Globus pallidus (tissue), 1 donor: ENCODE measurements at places on chromosomes 2 and 18.
A peak's percentile ranks its signal among the peaks of the same experiment; 100 is the strongest.

DNA sequence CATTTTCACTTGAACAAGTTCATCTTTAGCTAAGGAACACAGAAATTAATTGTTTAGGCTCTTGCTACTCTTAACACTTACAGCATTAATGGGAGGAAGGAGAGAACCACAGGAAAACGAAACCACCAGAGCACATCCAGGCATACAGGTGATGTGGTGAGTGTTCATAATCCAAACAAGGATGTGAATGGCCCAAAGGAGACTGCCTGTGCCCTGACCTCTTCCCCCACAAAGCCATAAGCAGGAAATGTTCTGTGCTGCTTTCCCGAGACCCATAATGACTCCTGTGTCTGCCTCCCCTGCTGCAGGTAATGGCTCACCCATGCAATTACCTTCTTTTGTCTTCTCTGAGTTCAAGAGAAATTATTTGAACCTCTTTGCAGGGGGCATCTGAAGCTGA, 295.9 kb upstream of the LINC00305 start:
- no peak for DNase-seq

GRCh38 chr2:28624793-28625701, 126.6 kb upstream of the PPP1CB start:
- peak; percentile 29 for DNase-seq

- DNase-seq, result no peak
These were observed 12.0 kb upstream of the HAAO start for GRCh38 chr2:42804338-42804737.

- no peak for DNase-seq
These were observed 282.0 kb upstream of the SIX2 start for GRCh38 chr2:45291296-45291701.

DNA sequence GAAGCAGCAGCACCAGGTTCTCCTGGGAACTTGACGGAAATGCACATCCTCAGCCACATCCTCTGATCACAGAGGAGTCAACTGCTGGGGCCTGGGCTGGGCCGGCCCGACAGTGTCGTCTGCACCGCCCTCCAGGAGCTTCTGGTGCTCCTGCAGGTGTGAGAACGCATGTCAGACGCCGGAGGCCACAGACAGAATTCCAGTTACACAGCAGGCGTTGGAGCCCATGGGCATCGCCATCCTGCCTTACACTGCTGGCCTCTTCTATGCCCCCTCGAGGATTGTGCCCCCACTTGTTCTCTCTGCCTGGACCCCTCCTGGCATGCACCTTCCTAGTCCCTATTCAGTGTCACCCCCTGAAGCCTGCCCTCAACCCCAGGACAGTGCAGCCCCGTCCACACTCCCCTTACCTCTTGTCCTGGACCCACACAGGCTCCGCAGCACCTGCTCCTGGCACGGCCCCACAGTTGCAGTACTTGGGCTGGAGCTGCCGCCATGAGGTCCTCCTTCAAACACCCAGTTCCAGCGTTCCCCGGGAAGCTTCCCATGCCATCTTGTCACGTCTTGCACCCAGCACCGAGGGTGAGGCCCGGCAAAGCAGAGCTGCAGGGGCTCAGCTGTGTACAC, 37.5 kb downstream of the ADI1 start:
- DNase-seq, result no peak

GRCh38 chr2:189661148-189661956, at the start of gene ASNSD1:
ASNSD1 (plus strand) TSS chr2:189661459; CDS start chr2:189666133, 4,674 bp downstream.
- peak; percentile 99 for DNase-seq

DNA sequence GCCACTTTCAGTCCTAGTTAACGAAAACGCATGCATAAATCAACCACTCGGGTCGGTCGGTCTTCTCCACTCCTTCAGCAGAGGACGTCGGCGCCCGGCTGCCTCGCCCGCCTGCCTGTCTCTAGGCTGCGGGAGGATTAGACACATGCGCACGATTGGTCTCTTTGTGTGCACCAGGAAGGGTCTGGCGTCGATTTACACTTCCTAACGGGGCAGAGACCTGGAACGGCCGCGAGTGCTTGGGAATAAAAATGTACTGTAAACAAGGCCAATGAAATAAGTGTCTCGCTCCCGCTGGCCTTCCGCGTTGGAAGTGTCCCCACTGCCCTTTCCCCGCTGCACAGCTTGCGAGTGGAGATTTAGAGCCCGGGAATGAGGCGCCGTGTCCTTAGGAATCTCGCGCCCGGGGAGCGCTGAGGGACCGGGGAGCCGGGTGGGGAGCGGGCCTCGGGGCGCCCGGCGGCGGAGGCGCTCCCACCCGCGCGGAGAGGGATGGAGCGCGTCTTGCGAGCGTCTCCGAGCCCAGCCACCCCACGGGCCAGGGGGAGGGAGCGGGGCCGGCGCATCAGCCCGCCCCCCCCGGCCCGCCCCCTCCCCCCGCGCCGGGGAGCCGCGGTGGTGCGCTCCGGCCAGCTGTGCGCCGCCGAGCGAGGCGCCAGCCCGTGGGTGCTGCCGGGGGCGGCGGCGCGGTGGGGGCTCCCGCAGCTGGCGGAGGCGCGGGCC, at the start of gene DOK6:
TSS of gene DOK6 (plus strand) at position 636 of the 723 bp plus-strand sequence.
- peak; percentile 29 for DNase-seq

DNA sequence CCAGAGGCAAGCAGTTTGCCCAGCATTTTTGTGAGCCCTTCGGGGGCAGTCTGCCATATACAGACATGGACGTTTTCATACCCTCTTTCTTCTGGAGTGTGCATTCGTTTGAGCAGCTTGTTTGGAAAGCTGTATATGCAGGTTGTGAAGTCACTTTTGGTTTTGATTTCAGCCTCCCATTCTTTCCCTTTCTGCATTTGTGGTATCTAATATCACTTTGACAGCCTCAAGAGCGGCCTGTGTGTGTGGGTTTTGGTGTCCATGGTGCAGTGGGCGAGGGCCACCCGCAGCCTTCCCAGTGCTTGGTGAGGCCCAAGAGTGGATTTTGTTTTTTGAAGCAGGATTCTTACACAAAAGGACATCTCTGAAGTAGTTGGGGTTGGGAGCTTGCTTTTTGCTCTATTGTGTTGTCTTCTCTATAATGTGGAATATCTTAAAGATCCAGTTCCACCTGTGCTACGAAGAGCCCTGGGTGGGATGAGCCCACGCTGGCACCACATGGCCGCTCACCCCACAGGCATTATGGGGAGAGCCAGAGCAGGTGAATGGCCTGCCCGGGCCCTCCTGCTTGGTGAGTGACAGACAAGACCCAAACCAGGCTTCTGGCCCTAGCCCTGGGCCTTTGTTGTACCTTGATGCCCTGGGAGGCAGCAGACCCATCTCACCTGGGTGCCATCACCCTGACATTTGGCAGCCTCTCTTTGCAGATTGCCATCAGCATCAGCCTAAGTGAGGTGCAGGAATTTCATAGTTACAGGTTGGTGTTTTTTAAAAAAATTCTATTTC, 29.5 kb downstream of the INPP4A start:
- no peak for DNase-seq

DNA sequence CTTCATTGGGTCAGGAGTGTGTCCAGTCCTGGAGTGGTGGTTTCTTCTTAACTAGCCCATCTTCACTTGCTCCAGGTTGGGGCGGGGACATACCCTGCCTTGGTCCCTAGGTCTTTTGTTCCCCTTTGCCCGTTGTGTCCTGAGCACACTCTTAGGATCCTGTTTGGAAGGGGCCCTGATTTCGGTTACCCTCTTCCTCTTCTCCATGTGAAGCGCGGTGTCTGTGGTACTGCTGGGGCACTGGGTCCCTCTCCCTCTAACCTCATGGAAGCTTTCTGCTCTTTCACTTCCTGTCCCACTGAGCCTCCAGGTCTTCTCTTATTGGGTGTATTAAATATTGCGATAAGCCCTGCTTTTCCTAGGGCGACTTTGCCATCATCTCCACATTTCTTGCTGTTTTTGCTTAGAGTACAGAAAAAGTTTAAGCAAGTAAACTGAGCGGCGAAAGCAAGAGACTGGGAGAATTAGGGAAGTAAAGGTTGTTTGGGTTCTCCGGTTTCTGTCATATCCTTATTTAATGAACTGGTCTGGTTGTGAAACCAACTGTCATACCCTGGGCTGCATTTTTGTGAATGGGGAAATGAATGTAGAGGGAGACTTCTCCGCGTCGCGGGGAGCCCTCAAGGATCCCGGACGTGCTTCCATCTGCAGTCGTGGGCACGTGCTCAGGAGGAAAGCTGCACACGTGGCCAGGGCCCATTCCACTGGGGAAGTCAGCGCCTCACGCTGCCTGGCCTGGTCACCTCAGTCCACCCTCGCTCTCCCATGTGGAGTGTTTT, 73.8 kb upstream of the B3GNT7 start:
- DNase-seq, result peak; percentile 57

- no peak for DNase-seq
These were observed 196.5 kb downstream of the LNPK start for GRCh38 chr2:175805442-175806124.

DNA sequence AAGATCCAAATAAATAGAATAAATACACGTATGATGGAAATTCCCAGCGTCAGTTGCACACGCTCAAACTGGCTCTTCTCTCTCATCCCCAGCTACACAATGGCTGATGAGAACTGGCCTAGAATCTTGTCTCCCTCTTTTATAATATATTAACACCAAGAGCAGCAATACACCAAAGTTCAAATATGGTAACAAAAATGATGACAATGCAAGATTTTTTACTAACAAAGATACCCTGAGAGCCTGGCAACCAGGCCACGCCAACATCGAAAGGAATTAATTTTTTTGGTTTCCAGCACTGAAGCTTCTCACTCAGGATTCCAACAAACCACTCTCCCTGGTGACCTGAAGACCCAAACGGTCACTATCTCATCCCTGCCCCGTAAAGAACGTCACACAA, 302.7 kb upstream of the ID2 start:
- no peak for DNase-seq
